ENCODE measurements at places on chromosomes 12 and 14.
A peak's percentile ranks its signal among the peaks of the same experiment; 100 is the strongest.

DNA sequence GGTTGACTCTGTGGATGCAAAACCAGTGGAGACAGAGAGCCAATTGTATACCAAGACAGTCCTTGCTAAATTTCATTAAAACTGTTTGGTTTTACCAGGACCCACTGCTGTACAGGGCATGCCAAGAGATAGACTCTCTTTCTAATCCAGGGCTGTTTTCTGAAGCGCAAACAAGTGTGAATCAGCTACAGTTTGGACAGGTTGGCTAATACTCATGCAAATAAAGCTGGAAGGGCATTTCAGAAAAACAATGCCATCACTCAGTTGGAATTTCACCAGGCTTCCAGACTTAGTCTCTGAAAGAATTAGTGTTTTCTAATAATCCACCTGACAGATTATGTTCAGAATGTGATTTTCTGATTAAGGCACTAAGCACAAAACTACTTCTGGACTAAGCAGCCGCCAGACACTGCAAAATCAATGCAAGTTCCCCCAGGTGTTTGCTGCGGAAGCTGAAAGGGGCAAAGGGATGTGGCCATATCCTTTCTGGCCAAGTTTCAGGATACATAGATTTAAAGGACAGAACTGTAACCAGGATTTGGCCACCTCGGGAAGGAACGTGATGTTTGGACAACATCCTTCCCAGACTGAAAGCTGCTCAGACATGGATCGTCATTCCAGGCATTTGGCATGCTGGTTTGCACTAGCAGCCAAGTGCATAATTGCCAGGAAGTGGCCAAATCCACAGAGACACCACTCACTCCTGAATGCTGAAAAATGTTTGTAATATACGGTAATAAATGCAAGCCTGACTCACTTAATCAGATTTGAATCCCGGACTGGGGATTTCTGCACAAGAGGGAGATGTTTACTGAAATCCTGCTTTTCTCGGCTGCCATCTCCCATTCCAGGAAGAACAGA is 32.0 kb upstream of the CDKN3 start:
- DNase-seq, result no peak

DNA sequence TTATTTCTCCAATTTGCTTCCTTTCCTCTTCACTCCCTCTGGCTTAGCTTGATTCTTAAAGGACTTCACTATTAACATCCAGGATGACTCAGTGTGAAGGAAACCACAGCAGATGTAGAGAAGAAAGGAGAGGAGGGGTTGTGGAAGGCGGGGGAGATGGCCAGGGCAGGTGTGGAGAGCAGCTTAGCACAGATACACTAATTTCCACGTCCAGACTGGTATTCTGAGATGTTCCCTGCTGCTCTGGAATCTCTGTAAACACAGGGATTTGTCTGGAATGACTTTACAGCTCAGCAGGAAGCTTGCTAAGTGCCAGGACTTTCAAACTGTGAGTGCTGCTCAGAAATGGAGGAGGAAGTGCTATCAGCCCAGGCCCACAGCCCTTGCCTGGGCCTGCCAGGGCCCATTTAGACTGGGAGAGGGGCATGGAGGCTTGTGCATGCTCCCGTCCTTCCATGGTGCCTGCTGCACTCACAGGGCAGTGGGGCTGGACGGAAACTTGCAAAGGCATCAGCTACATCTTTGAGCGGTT is 202.5 kb upstream of the DDHD1 start:
- no peak for DNase-seq

- no peak for DNase-seq
These were observed 23.2 kb upstream of the BMAL2 start for GRCh38 chr12:27309293-27309994.

DNA sequence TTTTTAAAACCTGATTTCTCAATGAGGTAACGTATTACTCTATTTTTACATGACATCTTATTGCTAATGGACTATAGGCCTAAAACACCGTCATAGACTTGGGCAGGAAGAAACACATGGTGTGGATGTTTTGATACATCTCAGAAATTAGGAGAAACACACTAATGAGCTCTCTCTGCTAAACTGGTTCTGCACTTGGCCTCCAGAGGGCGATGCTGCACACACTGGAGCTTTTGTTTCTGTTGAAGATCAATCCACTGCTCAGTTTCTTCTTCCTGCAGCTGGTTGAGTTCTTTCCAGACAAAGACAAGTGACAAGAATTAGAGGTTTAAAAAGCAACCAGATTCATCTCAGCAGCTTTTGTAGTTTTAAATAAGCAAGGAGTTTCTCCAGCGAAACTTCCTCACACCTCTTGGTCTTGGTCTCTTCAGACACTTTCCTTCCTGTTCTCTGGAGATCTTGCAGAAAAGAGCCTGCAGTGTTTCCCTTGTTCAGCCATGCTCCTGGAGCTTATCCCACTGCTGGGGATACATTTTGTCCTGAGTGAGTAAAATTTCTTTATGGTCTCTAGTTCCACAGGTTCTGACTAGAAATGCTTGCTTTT is 178.5 kb upstream of the OR4E1 start:
- DNase-seq, result peak; percentile 26

DNA sequence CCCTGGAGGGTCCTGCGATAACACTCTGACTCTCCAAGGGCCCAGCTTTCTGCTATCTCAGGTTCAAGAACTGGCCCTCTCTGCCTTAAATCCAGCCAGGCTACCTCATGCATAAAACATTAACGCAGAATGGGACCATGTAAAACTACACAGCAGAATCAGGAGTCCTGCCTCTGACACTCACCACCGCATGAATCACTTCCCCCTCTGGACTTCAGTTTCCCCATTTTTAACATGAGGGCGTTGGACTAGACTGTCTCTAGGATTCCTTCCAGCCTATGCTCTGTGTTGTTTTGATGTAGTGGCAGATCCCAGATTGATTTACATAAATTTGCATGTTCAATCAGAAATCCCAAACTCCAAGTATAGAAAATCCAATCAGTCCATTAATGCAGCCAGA is 3.3 kb downstream of the NCKAP5L start:
- DNase-seq, result no peak

GRCh38 chr14:35470755-35471154 is 63.2 kb upstream of the INSM2 start:
- no peak for DNase-seq

- DNase-seq, result no peak
These were observed 20.3 kb upstream of the GPR33 start for GRCh38 chr14:31508135-31508534.

DNA sequence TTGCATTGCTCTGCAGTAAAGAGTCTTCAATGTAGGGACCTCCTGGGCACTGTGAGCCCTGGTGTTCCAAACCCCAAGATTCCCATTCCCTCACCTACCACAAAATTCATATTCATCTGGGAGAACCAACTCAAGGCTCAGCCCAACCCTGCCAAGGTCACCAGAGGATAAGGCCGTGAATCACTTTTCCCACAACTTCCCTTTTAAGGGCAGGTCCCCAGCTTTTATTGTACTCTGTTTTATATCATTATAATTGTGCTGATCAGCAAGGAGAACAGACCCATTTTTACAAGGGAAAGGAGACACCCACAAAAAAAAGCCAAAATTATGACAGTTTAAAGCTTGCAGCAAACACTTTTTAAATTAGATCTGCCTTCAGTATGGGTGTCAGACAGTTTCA is 363.0 kb upstream of the FKBP4 start:
- no peak for DNase-seq

All from NK-92 treated with Interleukin-12 subunit alpha and Interleukin-12 subunit beta, amount 100 ng/mL, for 24 hours (cell line).